NCI-H1930 (cell line): ENCODE measurements at places on chromosomes 12 and 14.

GRCh38 chr12:76939701-76940100 lies 60.9 kb upstream of the CSRP2 start:
- no peak for DNase-seq

- DNase-seq: no peak
These were observed 28.3 kb downstream of the DIO3 start for GRCh38 chr14:101589486-101590015.

GRCh38 chr12:115403253-115403652 lies 719.3 kb upstream of the TBX3 start:
- DNase-seq: no peak

DNA sequence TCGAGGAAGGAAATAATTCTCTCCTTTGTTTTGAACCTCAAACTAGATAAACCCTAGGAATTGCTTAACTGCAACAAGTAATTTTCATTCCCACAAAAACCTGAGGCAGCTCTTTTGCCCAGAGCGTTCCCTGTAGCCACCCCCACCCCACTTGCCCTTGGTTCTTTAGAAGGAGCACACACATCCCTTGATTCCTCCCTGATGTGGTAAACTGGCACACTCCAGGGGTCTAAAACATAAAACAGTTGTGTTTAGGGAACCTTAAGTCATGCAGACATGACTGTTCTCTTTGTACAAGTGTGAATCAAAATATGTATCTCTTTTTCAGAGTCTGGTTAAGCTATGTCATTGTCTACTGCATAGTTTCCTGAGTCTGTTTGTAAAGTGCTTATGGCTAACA lies 14.0 kb downstream of the MAPK1IP1L start:
- DNase-seq: no peak

- no peak for DNase-seq
These were observed 249.7 kb upstream of the BTG1 start for GRCh38 chr12:92395322-92395721.

- DNase-seq: no peak
These were observed 41.5 kb downstream of the ARL6IP4 start for GRCh38 chr12:123021688-123022604.

DNA sequence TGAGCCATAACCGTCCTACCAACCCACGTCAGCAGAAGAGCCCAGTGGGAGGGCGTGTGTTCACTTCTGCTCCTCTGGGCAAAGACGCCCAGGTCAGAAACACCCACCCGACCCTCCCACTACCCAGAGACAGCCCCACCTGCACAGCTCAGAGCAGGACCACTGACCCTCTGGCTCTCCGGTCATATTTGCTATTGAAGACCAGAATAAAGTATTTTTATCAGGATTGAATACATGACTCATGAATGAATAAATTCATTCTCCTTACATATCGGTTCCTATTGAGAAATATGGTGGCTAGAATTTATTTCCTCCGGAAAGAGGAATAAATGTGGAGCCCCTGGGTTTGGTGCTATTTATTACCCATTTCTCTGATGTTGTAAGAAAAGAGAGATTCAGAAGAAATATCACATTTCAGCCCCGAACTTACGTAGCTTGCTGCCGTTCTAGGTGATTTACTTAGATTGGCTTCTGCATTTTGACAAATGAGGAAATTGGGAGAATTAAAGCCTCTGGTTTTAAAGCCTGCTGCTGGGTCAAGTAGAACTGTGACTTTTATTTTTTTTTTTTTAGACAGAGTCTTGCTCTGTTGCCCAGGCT lies 36.4 kb upstream of the P2RX7 start:
- DNase-seq: no peak

- DNase-seq: no peak
These were observed 78.9 kb downstream of the STAB2 start for GRCh38 chr12:103665971-103666370.

DNA sequence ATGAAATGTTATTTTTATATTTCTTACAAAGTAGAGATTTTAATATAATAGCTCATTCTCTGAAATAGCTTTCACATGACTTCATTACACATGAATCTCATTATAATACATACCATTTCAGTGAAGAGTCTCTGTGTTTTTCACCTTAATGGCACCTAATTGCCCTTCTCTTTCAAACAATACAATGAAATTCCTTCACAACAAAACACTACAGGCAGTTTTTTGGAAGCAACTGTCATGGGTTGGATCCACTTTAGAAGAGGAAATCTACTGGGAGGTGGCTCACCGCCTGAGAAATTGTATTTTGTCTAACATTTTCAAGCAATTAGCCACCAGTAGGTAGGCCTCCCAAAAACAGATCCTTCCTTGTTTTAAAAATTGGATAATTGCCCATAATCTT lies 40.3 kb upstream of the RGS6 start:
- no peak for DNase-seq

DNA sequence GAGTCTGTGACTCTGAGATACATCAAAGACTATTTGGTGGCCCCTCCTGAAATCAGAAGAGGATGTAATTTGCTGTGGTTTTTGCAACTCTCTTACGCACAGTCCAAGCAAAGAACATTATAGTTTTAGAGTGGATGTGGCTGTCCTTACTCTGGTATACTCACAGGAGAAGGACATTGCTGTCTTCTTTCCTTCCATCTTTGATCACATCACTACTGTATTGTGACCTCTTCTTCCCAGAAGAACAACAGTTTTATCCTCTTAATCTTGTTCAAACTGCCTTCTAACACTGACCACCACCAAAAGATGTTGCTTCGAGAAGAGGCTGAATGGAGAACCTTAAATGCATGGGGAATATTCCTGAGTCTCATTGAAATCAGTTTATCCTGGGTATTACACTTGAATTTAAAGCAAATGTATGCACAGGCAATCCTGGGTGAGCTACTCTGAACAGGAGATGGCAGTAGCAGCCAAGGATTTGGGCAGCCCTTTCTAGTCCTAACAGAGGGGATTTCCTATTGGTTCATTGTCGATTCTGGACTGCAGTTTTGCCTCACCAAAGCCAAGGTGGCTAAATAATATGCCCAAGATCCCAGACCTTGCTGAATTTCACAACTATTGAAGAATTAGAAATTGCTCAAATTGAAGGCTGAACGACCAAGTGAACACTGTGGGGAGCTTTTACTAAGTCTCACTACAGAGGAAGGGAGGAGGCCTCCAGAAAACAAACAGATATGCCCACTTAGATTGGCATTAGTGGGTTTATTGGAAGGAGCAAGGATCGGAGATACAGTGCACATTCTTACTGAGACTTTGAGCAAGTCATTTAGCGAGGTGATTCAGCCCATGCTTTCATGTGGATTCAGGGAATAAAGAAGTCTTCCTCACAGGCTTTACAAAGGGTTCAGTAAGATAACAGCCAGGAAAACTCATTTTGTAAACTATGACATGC lies 282.8 kb downstream of the PAWR start:
- DNase-seq: no peak

DNA sequence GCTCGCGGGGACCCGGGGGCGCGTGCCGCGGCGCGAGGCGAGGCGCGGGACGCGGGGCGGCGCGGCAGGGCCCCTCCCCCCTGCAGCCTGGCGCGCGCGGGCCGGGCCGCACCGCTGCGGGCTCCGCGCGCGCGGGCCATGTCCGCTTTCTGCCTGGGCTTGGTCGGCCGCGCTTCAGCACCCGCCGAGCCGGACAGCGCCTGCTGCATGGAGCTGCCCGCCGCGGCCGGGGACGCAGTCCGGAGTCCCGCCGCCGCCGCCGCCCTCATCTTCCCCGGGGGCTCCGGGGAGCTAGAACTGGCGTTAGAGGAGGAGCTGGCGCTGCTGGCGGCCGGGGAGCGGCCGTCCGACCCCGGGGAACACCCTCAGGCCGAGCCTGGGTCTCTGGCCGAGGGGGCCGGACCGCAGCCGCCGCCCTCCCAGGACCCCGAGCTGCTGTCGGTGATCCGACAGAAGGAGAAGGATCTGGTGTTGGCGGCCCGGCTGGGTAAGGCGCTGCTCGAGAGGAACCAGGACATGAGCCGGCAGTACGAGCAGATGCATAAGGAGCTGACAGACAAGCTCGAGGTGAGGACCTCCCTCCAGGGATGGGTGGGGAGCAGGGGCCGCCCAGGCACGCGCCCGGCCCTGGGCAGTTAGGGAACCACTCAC lies 820 bp downstream of the BICDL1 start:
- DNase-seq: no peak

DNA sequence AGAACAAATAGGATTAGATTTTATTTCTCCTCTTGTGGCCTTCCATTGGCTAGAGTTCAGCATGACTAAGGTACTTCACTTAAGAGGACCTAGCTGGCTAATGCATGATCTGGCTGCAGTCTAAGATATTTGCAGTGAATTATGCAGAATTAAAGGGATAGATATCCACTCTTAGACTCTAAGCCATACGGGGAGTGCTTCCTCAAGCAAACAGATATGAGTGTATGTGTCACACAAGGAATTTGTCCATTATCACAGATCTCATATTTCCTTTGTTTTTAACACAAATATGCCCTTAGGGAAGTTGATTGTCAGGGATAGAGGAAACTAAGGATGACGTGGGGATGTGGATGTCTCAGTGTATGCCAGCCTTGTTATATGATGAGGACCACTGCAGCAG lies 88.1 kb upstream of the DHRS4 start:
- DNase-seq: no peak

DNA sequence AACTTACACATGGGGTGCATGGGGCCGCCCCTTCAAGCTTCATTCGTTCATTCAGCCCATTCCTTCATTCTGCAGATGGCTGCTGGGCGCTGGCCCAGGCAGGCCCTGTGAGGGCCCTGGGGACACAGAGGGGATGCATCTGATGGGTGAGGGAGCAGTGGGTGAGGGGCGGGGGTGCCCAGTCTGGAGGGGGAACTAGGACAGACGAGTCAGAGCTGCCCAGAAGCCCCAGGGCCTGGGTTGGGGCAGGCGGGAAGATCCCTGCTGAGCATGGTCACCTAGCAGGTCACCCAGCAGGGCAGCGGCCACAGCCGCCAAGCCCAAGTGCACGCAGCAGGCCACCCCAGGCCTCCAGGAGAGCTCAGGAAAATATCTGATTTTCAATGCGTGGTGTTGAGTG lies 14.1 kb downstream of the TRMT61A start:
- DNase-seq: no peak

DNA sequence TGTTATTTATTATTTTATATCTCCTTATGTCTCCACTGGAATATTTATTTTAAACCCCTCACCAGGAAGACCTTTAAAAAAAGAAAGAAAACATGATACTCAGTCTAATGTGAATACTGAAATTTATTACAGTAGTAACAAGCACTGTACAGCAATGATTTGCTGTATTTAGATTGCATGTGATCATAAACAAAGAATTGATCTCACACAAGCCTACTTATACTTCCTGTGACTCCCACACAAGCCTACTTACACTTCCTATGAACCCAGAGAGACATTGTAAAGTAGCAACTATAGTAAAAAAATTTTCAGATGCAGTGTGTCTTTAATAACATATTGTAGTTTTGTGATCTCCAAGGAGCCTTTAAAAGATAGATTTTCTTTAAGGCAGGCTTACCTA lies 142.7 kb upstream of the SYT1 start:
- DNase-seq: no peak

- no peak for DNase-seq
These were observed 20.8 kb upstream of the CRIP2 start for GRCh38 chr14:105453847-105454246.

DNA sequence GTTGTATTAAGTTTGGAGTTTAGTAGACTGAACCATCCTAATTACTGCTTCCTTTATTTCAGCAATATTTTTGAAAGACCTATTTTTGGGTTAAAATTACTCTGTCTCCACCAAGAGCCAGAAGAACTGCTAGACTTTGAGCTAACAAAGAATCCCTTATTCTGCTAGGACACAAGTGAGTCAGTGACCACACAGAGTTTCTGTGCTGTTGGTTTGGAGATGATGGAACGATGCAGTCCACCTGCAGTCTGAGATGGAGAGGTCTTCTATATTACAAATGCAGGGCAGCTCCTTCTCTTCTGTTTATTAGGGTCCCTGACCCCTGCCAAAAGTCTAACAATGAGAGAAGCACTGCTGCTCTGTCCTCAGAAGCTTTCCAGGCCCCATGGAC lies 6.7 kb upstream of the STXBP6 start:
- DNase-seq: no peak

DNA sequence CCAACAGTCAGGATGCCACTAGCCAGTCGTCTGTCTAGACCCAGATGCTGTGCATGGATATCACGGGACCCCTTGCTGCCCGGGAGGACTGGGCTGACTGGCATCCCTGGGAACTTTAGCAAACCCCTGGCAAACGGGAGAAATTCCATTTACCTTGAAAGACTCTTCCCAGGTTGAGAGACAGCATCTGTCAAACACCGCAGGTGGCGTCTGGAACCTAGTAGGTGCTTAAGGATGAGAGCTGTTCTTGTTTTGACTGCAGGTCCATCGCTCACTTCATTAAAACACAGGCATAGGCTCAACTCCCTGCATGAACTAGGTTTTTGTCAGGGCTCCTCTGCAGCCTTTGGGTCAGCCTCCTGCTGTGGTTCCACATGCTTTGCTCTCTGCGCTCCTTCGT lies 546.3 kb downstream of the BCL11B start:
- DNase-seq: no peak

GRCh38 chr12:122610911-122611310 lies 83.9 kb downstream of the KNTC1 start:
- no peak for DNase-seq

DNA sequence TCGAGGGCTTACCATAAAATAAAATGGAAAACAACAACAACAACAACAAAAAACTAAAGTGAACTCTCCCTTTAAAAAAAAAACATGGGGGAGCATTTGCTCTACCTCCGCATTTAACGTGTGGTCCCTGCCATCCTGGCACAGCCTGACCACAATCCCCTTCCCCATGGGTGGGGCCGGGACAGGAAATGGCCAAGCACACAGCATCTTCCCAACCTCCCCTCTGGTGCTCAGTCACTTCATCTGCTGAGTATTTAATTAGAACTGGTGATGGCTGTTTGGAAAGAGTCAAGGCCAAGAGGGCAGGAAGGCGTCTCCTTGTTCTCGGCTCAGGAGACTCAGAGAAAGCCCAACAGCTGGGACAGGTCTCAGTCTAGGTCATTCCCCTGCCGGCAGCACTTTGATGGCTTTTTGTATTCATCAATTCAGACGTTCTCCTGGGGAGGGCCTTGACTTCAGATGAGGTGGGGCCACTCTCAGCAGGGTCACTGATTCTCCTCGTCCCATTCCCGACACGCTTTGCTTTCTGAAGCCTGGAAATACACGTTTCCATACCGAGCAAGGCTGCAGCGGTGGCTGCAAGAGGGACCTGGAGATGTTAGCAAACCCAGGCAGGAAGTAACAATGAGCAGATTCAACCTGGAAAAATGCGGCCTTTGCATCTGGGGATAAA lies 44.4 kb downstream of the ANO2 start:
- DNase-seq: no peak

DNA sequence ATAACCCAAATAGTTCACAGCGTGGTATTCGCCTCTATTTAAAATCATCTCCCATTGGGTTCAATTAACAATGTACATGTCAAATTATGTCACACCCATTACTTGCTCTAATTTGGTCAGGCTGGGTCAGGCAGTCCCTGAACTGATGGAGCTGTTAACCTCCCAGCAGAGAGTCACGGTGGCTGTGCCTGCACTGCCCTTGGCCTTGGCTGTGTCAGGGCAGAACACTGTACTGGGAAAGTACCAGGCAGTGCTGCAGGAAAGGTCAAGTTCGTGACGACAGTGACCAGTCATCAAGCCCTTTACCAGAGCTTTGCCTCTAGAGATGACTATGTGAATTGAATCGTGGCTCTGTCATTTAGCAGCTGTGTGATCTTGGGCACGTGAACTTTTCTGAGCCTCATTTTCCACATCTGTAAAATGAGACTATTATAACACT lies 100.0 kb downstream of the ARF6 start:
- no peak for DNase-seq

- no peak for DNase-seq
These were observed 247.6 kb downstream of the RPAP3 start for GRCh38 chr12:47458279-47458678.
